ENCODE measurements at places on chromosomes 16 and 17. TPM values are rescaled to one million over a fixed set of nuclear protein-coding genes. Genes with fewer than 3 reads are reported as not detected.

- DNase-seq = no peak
These were observed 6.8 kb downstream of the KRT37 start for GRCh38 chr17:41417576-41418015.

Gene CD300LB
- not detected for total RNA-seq

GRCh38 chr16:20851601-20852000 lies 45.3 kb downstream of the REXO5 start:
- DNase-seq = peak; percentile 60

Gene KRTAP9-2
- not detected for total RNA-seq

Gene DNAH2
- under 0.01 TPM for total RNA-seq

Data from pulmonary artery endothelial cell (primary cell).